Astrocyte of the hippocampus (primary cell): ENCODE measurements at places on chromosomes 7 and 10.
A peak's percentile ranks its signal among the peaks of the same experiment; 100 is the strongest.

DNA sequence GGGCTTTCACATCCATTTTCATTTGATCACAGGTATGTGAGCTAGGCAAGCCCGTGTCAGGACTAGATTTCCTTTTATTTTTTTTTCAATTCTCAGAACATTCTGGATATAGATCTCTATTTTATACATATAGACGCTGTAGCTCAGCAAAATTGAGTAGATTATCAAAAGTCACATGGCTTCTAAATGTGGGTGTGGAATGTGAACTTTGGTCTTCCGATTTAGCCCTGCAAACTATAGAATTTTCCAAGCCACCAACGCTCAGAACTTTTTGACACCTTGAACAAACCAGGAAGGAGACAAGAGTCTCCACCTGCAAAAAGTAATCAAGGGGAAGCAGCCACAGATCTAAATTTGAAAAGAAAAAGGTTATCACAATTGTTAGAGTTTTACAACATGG, 15.9 kb upstream of the FFAR4 start:
- DNase-seq = no peak

DNA sequence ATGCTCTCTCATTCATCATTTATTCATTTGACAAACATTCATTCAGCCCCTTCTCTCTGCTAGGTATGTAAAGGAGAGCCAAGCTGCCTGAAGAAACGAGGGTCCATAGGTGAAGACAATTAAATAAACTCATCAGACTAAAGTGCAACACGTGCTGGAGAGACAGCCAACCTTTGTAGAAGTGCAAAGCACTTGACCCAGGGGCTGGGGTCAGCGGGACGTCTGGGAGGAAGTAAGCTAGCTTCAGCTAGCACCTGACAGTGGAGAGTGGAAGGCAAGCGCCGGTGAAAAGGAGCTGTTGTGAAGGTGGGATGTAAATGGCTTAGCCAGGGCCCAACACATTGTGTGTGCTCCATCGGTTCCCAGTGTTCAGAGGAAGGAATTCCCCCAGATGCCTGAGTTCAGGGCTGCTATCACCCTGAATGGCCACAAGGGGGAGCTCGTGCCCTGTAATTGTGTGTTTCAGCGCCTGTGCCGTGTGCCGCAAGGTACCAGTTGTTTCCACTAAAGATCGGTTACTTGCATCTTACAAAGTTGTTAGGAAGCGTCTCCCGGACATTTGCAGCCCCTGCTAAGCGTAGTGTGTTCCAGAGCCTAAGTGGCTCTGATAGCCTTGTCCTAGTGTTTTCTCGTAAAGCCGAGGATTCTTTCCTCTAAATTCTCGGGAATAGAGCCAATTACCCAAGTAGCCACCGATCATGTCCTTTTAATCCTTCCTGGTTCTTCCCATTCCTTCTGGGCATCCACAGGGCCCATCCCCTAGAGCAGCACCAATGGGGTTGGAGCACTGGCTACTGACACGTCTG, 30.6 kb downstream of the TLX1 start:
- DNase-seq = peak; percentile 89

DNA sequence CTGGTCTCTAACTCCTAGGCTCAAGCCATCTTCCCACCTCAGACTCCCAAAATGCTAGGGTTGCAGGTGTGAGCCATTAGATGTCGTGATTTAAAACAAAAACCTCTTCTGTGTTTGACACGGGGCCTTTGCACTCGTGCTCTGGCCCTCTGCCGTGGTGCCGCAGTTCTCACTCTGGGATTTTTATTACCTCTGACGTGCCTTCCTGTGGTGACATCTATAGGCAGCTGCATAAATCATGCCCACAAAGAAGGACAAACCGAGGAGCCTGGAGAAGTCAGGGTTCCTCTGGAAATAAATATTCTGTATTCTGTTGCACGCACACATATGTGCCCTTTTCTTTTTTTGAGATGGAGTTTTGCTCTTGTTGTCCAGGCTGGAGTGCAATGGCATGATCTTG, 25.9 kb upstream of the OCM start:
- no peak for DNase-seq

DNA sequence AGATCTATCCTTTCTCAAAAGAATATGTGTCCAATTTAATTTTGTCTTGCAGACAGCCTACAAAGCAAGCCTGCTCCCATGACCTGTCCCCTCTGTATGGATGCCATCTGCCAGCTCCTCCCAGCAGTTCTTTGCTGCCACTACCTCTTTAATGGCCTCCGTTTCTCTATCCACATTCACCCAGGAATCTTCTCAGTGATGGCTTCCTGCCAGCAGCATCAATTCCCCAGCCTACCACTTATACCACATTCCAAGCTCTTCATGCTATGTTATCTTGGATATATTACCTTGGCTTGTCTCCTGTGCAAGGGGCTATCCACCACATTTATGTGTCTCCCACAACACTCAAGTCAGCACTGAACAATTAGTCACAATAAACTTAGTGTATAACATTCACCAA, 133.2 kb downstream of the VPS50 start:
- peak; percentile 16 for DNase-seq

DNA sequence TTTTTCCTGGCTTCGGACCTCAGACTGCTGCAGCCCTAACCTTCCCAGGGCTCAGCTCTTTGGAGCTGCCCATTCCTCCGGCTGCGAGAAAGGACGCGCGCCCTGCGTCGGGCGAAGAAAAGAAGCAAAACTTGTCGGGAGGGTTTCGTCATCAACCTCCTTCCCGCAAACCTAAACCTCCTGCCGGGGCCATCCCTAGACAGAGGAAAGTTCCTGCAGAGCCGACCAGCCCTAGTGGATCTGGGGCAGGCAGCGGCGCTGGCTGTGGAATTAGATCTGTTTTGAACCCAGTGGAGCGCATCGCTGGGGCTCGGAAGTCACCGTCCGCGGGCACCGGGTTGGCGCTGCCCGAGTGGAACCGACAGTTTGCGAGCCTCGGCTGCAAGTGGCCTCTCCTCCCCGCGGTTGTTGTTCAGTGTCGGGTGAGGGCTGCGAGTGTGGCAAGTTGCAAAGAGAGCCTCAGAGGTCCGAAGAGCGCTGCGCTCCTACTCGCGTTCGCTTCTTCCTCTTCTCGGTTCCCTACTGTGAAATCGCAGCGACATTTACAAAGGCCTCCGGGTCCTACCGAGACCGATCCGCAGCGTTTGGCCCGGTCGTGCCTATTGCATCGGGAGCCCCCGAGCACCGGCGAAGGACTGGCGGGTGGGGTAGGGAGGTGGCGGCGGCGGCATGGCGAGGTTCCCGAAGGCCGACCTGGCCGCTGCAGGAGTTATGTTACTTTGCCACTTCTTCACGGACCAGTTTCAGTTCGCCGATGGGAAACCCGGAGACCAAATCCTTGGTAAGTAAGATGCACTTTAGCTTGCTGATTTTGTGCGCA, at the start of gene PLXDC2:
Gene PLXDC2, plus strand, starts transcription at position 22 of the 820 bp plus-strand sequence.
- peak; percentile 75 for DNase-seq

- DNase-seq = no peak
Measured at GRCh38 chr7:130268463-130269317, 2.0 kb downstream of the CPA2 start.

- peak; percentile 67 for DNase-seq
Measured at GRCh38 chr10:122191936-122192541, 79.1 kb upstream of the BTBD16 start.

DNA sequence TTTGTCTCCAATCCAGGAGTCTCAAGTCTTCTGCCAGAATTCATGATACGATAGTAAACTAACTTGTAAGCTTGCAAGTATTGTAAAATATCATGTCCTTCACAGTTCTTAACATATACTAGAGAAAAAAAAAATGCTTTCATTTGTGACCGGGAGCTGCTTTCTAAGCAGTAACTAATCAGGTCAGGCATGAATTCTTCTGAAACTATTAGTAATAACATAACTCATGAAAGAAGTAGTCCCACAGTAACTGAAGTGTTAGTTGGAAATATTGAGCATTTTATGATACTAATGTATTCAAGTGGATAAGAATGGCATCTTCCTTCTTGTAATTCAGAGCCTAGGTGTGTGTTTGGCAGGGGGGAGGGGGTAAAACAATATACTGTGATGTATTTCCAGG, 665.6 kb downstream of the DNAJB9 start:
- DNase-seq = no peak

- DNase-seq = no peak
Measured at GRCh38 chr7:47833211-47833610, 115.1 kb downstream of the PKD1L1 start.

DNA sequence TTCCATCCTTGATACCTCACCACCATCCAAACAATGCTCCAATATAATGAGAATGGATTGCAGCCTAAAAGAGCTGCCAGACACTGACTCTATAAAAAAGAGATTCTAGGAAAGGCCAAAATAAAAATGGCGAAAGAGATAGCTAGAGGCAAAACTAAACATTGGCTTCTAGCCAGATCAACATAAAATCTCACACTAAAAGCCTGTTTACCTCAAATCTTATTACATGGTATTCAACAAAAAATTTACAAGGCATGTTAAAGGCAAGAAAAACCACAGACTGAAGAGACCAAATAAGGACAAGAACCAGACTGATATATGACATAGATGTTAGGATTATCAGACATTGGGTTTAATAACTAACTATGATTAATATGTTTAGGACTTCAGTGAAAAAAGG, 1127.0 kb downstream of the DNAJB9 start:
- DNase-seq = no peak

- no peak for DNase-seq
Measured at GRCh38 chr7:51016546-51016945, 233.8 kb upstream of the GRB10 start.

- peak; percentile 100 for DNase-seq
Measured at GRCh38 chr7:1459512-1459892, 232 bp upstream of the MICALL2 start.

DNA sequence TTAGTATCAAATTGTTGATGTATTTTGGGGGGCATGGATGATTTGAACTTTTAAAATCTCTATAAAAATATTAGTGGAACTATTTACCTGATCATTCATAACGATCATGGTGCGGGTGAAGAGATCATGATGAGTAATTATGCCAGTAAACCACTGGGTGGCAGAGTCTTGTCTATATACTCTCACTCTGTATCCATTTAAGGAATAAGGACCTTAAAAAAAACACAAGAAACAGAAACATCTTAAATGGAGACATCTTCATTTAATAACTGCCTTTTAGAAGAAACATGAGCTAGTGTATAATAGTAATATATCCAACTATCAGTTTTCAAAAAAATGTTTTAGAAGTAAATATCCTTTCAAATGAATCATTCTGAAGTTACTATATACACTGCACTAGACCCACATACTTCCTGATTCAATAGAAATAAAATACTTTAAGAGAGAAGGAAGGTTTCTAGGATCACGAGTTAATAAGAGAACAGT, 84.0 kb downstream of the NRBF2 start:
- peak; percentile 57 for DNase-seq

GRCh38 chr10:125156739-125157480, 3.5 kb downstream of the CTBP2 start:
- no peak for DNase-seq

- no peak for DNase-seq
Measured at GRCh38 chr7:122789156-122789555, 86.4 kb upstream of the RNF148 start.

DNA sequence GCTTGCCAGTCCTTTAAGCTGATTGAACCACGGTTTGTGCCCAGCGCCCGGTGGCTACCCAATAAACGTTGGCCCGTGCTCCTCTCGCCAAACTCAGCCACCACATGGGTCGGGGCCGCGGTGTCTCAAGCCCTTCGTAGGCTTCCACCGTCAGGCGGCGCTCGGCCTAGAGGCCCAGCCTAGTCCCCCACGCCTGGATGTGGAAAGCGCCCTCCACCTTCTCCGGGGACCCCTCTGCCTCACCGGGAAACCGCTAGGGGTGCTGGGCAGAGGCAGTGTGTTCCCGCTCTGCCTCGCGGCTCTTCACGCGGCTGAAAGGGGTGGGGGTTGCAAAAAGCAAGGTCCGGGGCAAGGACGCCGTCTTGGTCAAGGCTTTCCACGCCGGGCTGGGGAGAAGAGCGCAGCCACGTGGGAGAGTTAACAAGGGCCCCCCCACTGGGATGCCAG, 29.8 kb downstream of the LEP start:
- DNase-seq = peak; percentile 43

DNA sequence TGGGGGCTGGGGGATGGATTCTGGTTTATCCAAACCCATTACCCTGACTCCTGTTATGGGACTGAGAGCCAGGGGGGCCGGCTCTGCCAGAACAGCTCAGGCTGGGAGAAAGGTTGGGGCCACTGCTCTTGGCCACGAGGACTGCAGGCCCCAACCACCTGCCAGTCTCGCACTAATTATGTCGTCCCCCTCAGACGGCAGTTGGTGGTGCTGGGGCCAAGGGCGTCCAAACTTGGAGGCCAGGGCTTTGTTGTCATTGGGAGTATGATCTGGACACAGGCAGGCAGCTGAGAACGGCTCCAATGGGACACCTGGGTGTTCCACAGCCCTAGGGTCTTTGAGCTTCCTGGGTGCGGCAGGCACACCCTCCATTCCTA, 34.7 kb downstream of the DRGX start:
- DNase-seq = no peak

GRCh38 chr7:150409300-150410030, 30.3 kb downstream of the ZNF775 start:
- DNase-seq = no peak

DNA sequence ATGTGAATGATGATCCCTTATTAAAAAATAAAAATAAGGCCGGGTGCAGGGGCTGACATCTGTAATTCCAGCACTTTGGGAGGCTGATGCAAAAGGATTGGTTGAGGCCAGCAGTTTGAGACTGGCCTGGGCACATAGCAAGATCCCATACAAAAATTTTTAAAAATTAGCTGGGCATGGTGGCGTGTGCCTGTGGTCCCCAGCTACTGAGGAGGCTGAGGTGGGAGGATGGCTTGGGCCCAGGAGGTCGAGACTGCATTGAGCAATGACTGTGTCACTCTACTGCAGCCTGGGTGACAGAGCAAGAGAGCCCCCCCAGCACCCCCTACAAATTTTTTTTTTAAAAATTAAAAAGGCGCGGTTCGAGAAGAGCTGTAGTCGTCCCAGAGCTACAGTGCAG, 1.2 kb upstream of the BRI3 start:
- no peak for DNase-seq

- DNase-seq = no peak
Measured at GRCh38 chr7:106273009-106273668, 11.6 kb downstream of the NAMPT start.

GRCh38 chr7:25384788-25385505, 156.7 kb upstream of the NPVF start:
- DNase-seq = peak; percentile 14
